ENCODE measurements at places on chromosomes 16 and 17.

- no peak for DNase-seq
Measured at GRCh38 chr17:60230358-60230757, 80.6 kb downstream of the CA4 start.

DNA sequence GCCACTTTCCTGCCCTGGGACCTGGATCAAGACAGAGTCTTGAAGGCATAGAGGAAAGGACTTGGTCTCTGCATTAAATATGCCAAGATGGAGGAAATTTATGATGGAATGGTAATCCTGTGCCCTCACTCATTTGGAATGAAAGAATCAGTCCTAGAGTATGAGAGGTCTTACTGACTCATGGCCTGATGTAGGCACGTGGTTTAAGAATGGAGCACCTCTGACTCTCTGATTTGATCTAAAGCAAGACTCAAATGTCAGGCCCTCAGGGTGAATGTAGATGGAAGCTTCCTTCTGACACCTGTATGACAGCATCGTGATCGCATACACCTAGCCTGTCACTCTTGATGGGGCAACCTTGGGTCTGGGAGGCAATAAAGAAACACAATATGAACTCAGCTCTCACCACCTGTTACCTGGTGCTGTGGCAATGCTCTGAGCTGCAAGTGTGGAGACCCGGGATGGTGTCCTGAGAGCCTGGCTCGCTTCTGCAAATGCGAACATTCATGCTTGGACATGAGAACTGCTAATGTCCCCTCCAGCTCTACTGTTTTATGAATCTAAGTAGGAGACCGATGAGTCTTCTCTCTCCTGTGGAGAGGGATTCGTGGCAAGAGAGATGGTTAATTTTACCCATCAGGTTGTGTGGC is 229.9 kb downstream of the ABCC12 start:
- no peak for DNase-seq

- DNase-seq: no peak
Measured at GRCh38 chr17:44921122-44921882, 6.0 kb upstream of the GFAP start.

GRCh38 chr17:33291248-33292200 is 1.6 kb downstream of the ASIC2 start:
- no peak for DNase-seq

- no peak for DNase-seq
Measured at GRCh38 chr16:78729687-78730086, 630.2 kb downstream of the WWOX start.
